ENCODE measurements at places on chromosomes 13 and 19. TPM values are rescaled to one million over a fixed set of nuclear protein-coding genes. Genes with fewer than 3 reads are reported as not detected.

- DNase-seq, result no peak
- H3K36me3 ChIP-seq, result no peaks in the 10 kb centered on the region
- no peak overlapping the region for H3K27ac ChIP-seq
- no peaks in the 10 kb centered on the region for H3K27me3 ChIP-seq
Measured at GRCh38 chr19:47545061-47545948, 27.6 kb downstream of the ZNF541 start.

GRCh38 chr19:46610851-46611770 is 10.0 kb downstream of the CALM3 start:
- H3K4me1 ChIP-seq, result peaks cover 66% of the 10 kb centered on the region
- H3K36me3 ChIP-seq, result peaks cover 33% of the 10 kb centered on the region
- peak overlapping the region; percentile 52 for H3K4me3 ChIP-seq
- H3K27me3 ChIP-seq, result no peaks in the 10 kb centered on the region
- no peak for DNase-seq

GRCh38 chr13:111512707-111513106 is 192.3 kb downstream of the TEX29 start:
- H3K36me3 ChIP-seq, result no peaks in the 10 kb centered on the region
- no peak overlapping the region for H3K27ac ChIP-seq
- H3K4me1 ChIP-seq, result no peaks in the 10 kb centered on the region
- H3K27me3 ChIP-seq, result peaks cover 6% of the 10 kb centered on the region
- no peak overlapping the region for H3K4me3 ChIP-seq

GRCh38 chr19:30228113-30228834 is 143.9 kb upstream of the ZNF536 start:
- peaks cover 37% of the 10 kb centered on the region for H3K4me1 ChIP-seq
- H3K27ac ChIP-seq, result no peak overlapping the region
- H3K36me3 ChIP-seq, result peaks cover 8% of the 10 kb centered on the region
- peak overlapping the region; percentile 96 for H3K4me3 ChIP-seq
- H3K27me3 ChIP-seq, result peaks cover 74% of the 10 kb centered on the region

Gene KASH5
- total RNA-seq, result 1.6 TPM

- H3K4me1 ChIP-seq, result peaks cover 20% of the 10 kb centered on the region
- DNase-seq, result peak; percentile 44
- H3K27me3 ChIP-seq, result no peaks in the 10 kb centered on the region
- H3K4me3 ChIP-seq, result peak overlapping the region; percentile 88
Measured at GRCh38 chr19:4474514-4475022, 2.5 kb downstream of the HDGFL2 start.

DNA sequence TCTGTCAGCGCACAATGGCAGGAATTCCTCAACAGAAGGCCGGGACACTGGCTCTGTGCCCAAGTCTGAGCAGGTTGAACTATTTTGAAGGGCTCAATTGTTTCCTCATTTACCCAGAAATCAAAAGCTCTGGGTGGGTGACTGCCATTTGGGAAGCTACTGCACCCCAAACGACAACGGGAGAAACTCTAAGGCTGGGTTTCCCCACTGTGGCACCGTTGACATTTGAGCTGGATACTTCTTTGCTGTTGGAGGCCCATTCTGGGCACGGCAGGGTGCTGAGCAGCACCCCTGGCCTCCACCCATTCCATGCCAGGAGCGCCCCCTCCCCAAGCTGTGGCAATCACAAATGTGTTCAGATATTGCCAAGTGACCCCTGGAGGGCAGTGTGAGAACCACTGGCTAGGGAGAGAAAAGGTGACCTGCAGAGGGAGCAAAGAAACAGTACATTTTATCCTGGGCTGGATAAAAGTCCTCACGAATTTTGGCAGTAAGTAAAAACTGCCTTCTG is 62.5 kb downstream of the RFX2 start:
- H3K27me3 ChIP-seq, result no peaks in the 10 kb centered on the region
- H3K36me3 ChIP-seq, result no peaks in the 10 kb centered on the region

Gene SERPINE3
- total RNA-seq, result not detected

Gene TNFSF11
- total RNA-seq, result 1.6 TPM

GRCh38 chr13:46379611-46380010 is 7.4 kb downstream of the RUBCNL start:
- no peak for DNase-seq
- no peaks in the 10 kb centered on the region for H3K36me3 ChIP-seq
- H3K27me3 ChIP-seq, result peaks cover 14% of the 10 kb centered on the region
- H3K4me1 ChIP-seq, result peaks cover 12% of the 10 kb centered on the region
- no peak overlapping the region for H3K27ac ChIP-seq

DNA sequence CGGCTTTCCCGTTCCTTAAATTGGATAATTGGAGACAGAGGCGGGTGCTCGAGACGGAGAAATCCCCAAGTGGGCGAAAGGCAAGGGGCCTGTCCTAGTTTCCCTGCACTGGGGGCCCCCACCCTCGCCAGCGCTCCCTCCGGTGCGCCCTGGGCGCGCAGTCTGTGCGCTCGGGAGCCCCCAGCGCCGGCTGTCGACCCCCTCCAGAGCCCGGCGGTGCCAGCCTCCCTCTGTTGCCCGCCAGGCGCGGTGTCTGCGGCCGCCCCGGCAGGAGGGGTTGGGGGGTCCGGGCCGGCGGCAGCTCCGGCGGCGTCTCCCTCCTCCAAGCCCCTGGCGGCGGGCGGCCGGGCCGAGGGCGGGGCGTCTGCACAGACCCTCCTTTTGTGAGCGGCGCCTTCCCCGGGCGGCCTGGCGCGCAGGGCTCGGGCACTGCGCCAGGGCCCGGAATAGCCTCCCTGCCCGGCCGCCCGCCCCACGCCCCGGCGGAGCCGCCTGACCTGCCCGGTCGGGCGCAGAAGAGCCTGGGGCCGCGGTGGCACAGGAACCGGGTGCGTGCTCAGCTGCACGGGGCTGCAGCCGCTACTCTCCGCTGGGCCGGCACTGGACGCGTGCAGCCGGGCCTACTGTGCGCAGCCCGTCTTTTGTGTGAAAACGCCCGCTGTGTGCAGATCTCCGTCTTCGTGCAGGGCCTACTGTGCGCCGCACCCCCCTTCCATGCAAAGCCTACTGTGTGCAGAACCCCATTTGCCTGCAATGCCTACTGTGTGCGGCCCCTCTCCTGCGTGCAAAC is 13.2 kb downstream of the GADD45B start:
- H3K27me3 ChIP-seq, result peaks cover 55% of the 10 kb centered on the region
- H3K36me3 ChIP-seq, result no peaks in the 10 kb centered on the region
- no peak overlapping the region for H3K27ac ChIP-seq
- peak; percentile 10 for DNase-seq
- H3K4me1 ChIP-seq, result peaks cover 10% of the 10 kb centered on the region

- no peaks in the 10 kb centered on the region for H3K36me3 ChIP-seq
- no peak overlapping the region for H3K4me3 ChIP-seq
- DNase-seq, result peak; percentile 68
- peaks cover 7% of the 10 kb centered on the region for H3K4me1 ChIP-seq
- no peaks in the 10 kb centered on the region for H3K27me3 ChIP-seq
Measured at GRCh38 chr19:46766569-46767317, 20.5 kb upstream of the STRN4 start.

DNA sequence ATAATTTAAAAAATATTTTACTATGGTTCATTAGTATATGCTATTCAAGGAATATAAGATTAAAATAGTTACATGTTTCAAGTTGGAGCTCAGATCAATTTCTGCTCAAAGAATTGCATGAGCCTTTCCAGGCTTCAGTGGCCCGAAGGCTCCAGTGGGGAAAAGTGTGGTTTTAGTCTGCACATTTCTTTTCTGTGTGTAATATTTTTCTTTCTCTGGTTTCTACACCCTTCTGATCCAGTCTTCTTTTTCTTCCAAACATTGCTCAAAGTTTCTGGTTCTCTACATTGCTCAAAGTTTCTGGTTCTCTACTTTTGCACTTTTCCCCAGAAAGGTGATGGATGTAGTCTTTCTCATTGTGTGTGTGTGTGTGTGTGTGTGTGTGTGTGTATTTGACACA is 64.7 kb upstream of the OXGR1 start:
- H3K4me3 ChIP-seq, result no peak overlapping the region
- no peak overlapping the region for H3K27ac ChIP-seq
- DNase-seq, result no peak

DNA sequence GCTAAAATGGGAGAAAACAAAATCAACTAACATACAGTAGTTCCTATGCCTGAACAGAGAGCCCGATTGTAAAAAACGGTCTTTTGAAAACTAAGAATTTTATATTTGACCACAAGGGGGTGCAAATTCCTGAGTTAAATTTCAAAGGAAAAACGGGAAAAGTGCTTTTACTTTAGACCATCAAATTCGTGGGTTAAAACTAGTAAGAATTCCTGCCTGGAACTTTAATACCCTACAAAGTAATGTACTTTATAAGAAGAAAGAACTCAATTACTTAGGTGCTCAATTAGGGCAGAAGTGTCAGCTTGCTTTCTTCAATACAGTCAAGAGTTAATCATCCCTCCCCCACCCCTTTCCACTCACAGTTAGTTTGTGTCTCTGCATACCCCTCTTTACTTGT is 69.8 kb downstream of the KCNRG start:
- peak overlapping the region; percentile 46 for H3K4me3 ChIP-seq
- no peak for DNase-seq
- no peaks in the 10 kb centered on the region for H3K27me3 ChIP-seq
- H3K27ac ChIP-seq, result no peak overlapping the region

Gene SMIM44
- not detected for total RNA-seq
